ENCODE measurements at places on chromosomes 4 and X.

DNA sequence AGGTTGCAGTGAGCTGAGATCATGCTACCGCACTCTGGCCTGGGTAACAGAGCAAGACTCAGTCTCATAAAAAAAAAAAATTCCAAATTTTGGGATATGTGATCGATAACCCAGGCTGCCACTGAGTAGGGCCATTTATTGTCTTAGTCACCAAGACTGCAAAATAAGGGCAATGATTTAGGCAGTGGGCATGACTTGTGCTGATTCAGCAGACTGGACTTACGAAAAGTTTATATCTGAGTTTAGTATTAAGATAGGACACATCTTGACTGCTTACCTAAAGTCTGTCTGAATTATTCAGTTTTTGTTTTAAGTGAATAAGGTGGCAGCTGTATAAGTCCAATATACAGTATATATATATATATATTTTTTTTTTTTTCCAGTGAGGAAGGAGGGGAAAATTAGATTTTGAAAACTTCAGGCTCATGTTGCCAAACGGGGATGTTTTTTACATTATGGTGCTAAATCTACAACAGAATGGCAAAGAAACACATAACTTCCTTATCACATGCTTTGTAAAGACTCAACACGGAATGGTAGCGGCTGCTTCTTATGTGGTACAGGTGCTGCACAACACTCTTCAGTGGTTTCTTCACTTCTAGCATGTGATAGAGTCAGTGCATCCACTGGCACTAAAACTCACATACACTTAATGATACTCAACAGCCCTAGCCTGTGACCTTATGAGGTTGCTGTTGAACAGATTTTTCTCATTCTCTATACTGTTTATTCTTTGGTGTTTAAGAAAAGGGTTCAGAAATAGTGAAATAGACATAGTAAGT lies 6.5 kb downstream of the TEX13D start:
- peak; percentile 29 for DNase-seq

- no peak for DNase-seq
These were observed 223.4 kb downstream of the FAM47B start for GRCh38 chrX:35166023-35166422.

DNA sequence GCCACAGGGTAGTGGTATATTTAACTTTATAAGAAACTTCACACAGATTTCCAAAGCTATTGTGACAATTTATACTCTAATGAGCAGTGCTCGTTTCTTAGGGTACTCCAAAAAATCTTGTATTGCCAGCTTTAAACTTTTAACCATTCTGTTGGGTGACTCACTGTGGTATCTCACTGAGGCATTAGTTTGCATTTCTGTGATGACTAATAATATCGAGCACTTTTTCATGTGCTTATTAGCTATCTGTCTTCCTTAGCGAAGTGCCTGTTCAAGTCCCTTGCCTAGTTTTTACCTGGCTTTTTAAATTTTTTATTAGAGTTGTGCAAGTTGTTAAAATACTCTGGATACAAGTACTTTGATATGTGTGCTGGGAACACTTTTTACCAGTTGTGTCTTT lies 5.5 kb downstream of the PNMA3 start:
- DNase-seq = no peak

GRCh38 chr4:24856586-24856985 lies 56.3 kb downstream of the CCDC149 start:
- no peak for DNase-seq

GRCh38 chrX:50469206-50469605 lies 1.4 kb downstream of the DGKK start:
- no peak for DNase-seq

DNA sequence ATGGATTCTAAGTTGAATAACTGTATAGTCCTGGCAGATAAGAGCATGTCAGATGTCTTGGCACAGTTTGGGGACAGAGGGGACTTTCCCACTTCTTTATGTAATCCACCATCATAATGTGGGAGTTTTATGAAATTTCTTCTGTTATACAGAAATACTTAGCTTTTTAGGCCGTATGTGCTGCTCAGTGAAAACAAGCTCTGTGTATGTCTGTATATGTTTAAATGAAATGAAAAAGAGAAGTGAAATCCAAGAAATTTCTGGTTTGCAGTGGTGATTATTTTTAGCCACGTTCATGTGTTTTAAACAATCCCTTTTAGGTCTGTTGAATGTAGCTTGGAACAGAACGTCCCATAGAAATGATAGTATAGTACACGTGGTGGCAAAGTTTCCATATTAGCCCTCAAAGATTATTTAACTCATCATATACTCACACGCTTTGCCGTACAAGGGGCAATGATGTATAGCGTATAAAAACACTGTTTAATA lies 41.0 kb downstream of the GAB1 start:
- no peak for DNase-seq

DNA sequence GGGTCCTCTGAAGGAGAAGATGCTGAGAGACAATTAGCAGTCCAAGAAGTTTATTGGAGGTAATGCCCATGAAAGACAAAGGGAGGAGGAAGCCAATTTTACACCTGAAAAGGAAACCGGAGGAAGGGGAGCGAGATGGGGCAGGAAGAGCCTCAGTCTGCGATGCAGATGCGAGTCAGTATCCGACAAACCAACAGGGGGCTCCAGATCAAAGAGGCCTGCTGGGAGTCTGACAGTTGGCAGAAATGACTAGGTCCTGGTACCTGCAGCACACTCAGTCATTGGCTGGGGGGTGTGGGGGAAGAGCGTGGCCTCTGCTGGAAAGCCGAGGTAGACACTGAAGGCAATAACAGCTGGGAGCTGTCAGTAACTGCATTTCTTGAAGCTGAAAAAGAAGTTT lies 231.1 kb upstream of the CENPE start:
- peak; percentile 5 for DNase-seq

GRCh38 chr4:100366213-100366612 lies 151.6 kb downstream of the EMCN start:
- no peak for DNase-seq

- DNase-seq = no peak
These were observed 167.3 kb upstream of the LEF1 start for GRCh38 chr4:108336076-108336475.

DNA sequence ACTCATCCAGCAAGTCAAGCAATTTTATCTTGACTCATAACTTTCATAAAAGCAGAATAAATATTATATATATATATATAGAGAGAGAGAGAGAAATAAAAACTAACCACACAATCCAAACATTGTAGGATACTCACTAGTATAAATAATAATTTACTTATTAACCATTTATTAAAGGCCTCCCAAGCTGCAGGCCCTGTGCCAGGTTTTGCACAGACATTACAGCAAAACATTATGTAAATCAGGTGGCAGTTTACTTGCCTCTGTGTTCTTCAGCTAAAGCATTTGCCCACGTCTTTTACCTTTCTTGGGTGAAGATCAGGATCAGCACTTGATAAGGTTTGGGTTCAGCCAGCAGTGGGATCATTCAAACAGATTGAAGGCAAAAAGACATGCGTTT lies 75.6 kb downstream of the CLDN22 start:
- DNase-seq = no peak

DNA sequence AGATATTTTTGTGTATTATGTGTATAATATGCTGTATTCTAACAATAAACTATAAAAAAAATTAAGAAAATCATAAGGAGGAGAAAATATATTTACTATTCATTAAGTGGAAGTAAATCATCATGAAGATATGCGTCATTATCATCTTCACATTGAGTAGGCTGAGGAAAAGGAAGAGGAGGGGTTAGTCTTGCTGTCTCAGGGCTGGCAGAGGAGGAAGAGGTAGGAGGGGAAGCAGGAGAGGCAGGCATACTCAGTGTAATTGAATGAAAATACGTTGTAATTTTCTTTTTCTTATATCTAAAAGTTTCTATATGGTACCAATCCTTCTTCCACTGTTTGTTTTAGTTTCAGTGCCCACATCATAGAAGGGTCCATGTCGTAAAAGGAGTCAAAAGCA lies 9.8 kb upstream of the TMEM185A start:
- no peak for DNase-seq

DNA sequence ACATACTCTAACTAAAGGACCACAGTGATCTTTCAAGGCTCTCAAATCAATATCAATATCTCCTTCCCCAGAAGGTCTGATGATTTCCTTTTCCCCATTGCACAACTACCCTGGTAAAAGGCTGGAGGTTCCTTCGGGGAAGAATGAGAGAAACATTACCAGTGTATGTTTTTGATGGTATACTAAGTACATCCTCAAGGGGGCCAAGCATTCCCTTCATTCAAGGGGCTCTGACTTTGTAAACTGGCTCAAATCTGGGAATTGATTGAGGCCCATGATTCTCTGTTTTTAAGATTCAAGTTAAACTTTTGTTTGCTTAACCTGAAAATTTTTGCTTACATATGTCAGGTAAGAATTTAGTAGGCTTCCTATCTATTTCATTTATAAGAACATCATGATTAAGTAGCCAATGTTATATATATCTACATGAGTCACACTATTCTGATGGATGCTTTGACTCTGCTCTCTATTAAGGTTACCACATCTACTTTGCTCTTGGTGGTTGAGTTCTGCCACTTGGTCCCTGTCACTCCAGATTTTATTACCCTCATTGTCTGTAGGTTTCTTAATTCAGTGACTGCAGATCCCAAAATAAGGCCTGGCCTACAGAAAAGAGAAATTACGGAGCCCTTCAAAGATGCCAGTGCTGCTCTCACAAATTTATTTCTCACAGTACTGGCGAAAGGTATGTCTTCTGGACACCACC lies 16.4 kb upstream of the GUCY1B1 start:
- DNase-seq = no peak

DNA sequence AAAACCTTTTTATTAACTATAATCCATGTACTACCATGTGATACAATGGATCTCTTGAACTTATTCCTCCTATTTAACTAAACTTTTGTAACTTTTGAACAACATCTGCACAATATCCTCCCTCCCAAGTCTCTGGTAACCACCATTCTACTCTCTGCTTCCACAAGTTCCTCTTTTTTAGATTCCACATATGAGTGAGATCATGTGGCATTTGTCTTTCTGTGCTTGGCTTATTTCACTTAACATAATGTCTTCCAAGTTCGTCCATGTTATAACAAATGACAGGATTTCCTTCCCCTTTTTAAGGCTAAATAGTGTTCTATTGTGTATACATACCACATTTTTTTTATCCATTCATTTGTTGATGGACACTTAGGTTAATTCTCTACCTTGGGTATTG lies 28.1 kb downstream of the DCAF8L1 start:
- DNase-seq = no peak

DNA sequence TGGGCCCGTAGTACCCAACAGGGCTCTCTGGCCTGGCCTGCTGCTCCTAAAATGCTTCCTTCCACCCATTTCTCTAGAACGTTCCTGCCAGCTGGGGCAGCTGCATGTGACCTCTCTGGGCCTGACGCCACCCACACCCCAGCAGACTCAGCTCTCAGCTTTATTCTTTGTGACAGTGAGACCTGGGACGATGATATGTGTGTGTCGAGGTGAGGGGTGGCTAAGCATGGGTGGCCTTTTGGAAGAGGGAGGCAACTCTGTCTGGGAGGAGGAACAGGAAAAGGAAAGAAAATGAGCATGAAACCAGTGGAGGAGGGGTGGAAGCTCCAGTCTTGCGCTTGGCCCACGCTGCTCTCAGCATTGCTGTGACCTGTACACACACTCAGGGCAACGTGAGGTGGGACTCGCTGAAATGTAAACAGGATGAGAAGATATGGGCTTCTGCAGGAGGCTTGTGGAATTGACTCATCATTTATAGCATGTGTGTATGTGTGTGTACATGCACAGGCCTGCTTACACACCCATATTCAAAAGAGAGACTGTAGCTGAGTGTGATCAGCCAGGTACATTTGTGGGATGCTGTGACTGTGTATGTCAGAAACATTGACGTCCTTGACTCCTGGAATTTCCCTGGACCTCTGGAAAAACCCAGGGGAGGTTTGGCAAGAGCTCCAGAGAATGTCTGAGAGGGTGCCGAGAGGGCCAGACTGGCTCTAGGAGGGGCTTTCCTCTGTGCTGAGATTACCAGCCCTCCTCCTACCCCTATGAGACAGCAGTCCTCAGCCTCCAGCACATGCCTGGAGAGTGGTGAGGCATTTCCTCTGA lies 137.9 kb downstream of the PJA1 start:
- no peak for DNase-seq

DNA sequence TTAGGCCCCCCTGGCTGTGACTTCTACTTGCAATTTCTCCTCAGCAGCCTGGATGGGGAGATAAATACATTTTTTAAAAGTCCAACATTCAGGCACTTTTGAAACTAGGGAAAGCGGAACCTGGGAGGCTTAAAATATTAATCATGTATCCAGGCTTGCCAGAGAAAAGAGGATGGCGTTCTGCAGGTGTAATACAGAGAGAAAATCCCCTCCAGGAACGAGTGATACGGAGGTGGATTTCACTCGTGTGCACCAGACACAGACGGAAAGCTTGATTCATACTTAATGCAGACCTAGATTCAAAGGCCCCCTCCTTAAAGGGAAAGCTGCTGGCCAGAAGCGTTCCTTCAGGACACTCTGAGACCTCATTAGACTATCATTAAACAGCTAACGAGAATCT lies 354.0 kb upstream of the BOD1L1 start:
- DNase-seq = no peak

GRCh38 chrX:103954259-103954658 lies 8.2 kb upstream of the TMSB15B start:
- no peak for DNase-seq

DNA sequence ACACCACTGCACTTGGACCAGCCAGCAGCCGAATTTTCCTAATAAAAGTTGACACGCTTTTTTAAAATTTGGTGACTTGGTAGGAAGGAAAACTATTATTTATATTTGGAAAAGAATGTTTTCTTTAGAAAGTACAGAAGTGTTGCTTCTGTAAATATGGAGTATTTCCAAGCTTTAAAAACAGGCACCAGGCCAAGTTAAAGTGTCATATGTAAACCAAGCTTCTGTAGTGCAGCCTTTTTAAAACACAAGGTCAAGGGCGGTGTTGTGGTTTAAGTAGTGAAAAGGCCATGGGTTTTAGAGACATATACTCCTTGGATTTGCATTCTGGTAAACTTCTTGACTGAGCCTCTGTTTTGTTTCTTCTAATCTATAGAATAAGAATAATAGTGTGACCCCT lies 62.7 kb downstream of the TRIM2 start:
- DNase-seq = no peak

DNA sequence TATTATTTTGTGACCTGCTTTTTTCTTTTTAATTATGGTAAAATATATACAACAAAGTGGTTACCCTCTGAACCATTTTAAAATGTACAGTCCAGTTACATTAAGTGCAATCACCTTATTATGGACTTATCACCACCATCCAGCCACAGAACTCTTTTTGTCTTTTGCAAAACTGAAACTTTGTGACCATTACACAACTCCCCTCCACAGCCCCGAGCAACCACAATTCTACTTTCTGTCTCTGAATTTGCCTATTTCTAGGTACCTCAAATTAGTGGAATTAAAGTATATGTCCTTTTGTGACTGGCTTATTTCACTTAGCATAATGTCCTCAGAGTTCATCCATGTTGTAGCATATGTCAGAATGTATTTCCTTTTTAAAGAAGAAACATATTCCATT lies 39.3 kb upstream of the WWC2 start:
- DNase-seq = no peak

GRCh38 chr4:128582427-128582870 lies 227.1 kb upstream of the JADE1 start:
- no peak for DNase-seq

DNA sequence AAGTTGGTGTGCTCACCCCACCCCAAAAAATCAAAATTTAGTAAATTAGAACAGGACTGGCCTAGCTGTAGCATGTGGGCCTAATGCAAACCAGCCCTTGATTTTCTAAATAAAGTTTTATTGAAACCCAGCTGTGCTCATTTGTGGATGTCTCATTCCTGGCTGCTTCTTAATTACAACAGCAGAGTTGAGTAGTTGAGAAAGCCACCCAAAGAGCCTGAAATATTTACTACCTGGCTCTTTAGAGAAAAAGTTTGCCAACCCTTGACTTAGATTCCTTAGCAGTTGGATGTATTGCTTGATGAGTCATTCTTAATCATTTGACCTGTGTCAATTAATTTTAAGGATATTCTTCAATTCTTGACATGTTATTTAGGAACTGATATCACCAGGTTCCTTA lies 168.3 kb upstream of the PUDP start:
- DNase-seq = no peak

Measured in activated T-cell treated with anti-CD3 and anti-CD28 coated beads, Interleukin-2, amount 50 U/mL, for 72 hours (primary cell).